ENCODE measurements at places on chromosomes 3 and 15.

DNA sequence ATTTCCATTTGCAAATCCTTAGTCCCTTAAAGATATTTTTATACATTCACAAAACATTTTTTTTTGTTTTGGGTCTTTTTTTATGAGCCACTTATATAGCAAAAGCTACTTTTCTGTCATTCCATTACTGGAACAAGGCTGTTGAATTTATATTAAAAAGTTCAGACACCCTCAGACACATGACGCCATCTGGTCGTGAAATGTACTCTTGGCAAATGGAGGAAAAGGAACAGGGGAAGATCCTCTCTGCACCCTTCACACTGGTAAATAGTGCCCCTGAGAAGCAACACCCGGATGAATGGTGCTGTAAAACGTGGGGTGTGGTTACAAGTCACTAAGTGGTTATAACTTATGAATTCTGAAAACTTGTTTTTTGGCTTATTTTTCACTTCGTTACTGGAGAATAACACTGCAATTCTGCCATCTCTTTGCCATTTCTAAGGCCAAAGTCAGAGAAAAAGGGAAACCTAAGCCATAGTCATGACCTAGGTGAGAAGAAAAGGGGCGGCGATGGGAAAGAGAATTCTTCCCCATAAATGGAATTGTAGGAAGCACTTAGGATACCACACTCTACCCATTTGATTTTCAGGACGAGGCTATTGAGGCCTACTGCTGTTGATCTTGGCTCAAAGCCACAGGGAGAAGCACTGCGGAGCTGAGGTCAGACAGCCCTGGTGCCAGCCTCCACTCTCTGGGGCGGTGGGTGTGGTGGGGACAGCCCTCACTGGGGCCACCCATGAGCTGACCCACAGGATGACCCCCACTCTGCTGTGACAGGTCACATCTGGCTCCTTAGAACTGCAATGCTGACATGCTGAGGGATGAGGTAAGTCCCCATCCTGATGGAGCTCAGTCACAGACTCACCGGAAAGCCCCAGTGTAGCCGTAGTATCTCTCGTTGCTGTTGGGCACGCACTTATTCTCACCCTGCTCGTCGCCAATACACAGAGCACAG lies 21.9 kb downstream of the LTF start:
- no peak for DNase-seq

GRCh38 chr15:83062768-83063180 lies 4.3 kb downstream of the BTBD1 start:
- DNase-seq, result no peak

- no peak for DNase-seq
Observed at GRCh38 chr3:52089691-52090090, 33.3 kb upstream of the DUSP7 start.

DNA sequence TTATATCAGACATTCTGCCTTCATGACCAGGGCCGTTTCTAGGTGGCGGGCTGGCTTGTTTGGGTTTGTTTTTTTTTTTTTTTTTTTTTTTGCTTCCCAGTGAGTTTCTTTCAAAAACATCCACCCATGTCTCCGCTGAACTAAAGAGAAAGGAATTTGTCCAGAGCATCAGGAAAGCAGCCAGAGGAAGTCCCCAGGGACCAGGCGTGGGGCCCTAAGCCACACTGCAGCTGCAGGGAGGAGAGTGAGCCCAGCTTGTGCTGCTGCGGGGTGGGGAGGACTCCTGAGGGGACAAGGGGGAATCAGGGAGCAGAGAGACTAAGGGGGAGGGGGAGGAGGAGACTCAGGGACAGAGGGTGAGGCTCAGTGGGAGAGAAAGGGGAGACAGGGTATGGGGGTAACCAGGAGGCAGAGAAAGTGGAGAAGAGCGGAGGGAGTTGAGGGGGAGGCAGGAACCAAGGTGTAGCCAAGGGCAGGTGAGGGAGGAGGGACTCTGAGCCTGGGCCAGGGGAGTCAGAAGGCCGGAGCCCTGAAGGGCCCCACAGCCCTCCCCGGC lies 49.5 kb downstream of the CYP11A1 start:
- DNase-seq, result no peak
